ENCODE measurements at places on chromosomes 2 and 18.
A peak's percentile ranks its signal among the peaks of the same experiment; 100 is the strongest.

GRCh38 chr2:144509879-144510221 lies 10.1 kb downstream of the ZEB2 start:
- H3K36me3 ChIP-seq, result no peaks in the 10 kb centered on the region
- no peak for DNase-seq
- H3K27me3 ChIP-seq, result no peaks in the 10 kb centered on the region
- H3K27ac ChIP-seq, result peak overlapping the region; percentile 100

- no peak overlapping the region for H3K27ac ChIP-seq
- H3K4me3 ChIP-seq, result no peak overlapping the region
- no peak for DNase-seq
Measured at GRCh38 chr18:45916302-45916701, 50.8 kb downstream of the EPG5 start.

GRCh38 chr18:13626544-13626908 lies 99.8 kb downstream of the FAM210A start:
- no peak overlapping the region for H3K27ac ChIP-seq
- H3K27me3 ChIP-seq, result no peaks in the 10 kb centered on the region

- DNase-seq, result no peak
- no peak overlapping the region for H3K4me3 ChIP-seq
- H3K36me3 ChIP-seq, result no peaks in the 10 kb centered on the region
- no peaks in the 10 kb centered on the region for H3K4me1 ChIP-seq
- H3K27ac ChIP-seq, result no peak overlapping the region
Measured at GRCh38 chr2:164335128-164335527, 286.2 kb downstream of the GRB14 start.

DNA sequence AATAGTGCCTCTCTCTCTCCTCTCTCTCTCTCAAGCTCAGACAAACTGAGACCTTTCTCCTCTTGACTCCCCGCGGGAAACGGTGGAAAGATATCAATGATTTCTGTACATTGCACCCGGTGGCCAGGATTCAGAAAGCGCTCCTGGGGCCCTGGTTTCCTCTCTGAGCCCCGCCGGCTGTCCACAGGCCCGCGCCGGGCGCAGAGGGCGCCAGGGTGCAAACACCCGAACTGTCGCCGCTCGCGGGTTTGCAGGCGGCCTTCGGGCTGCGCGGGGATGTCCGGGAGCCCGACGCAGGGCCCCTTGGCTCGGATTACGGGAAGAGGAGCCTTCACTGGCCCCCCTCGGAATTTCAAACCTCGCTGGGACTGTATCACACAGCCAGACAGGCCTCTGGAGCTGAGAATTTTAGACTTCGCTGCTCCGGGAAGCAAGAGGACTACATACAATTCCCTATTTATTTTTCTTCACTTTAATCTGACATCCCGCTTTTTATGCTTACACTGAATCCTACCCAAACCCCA lies 5.2 kb upstream of the EN1 start:
- peaks cover 30% of the 10 kb centered on the region for H3K27me3 ChIP-seq
- H3K4me1 ChIP-seq, result peaks cover 19% of the 10 kb centered on the region
- H3K36me3 ChIP-seq, result no peaks in the 10 kb centered on the region
- no peak overlapping the region for H3K4me3 ChIP-seq

GRCh38 chr2:1754046-1754445 lies 9.7 kb upstream of the PXDN start:
- no peak overlapping the region for H3K27ac ChIP-seq
- H3K36me3 ChIP-seq, result no peaks in the 10 kb centered on the region
- H3K27me3 ChIP-seq, result no peaks in the 10 kb centered on the region
- DNase-seq, result peak; percentile 57
- no peaks in the 10 kb centered on the region for H3K4me1 ChIP-seq

- no peaks in the 10 kb centered on the region for H3K36me3 ChIP-seq
- H3K27me3 ChIP-seq, result no peaks in the 10 kb centered on the region
- no peak overlapping the region for H3K27ac ChIP-seq
- no peak for DNase-seq
Measured at GRCh38 chr18:42822711-42823110, 292.8 kb downstream of the RIT2 start.

DNA sequence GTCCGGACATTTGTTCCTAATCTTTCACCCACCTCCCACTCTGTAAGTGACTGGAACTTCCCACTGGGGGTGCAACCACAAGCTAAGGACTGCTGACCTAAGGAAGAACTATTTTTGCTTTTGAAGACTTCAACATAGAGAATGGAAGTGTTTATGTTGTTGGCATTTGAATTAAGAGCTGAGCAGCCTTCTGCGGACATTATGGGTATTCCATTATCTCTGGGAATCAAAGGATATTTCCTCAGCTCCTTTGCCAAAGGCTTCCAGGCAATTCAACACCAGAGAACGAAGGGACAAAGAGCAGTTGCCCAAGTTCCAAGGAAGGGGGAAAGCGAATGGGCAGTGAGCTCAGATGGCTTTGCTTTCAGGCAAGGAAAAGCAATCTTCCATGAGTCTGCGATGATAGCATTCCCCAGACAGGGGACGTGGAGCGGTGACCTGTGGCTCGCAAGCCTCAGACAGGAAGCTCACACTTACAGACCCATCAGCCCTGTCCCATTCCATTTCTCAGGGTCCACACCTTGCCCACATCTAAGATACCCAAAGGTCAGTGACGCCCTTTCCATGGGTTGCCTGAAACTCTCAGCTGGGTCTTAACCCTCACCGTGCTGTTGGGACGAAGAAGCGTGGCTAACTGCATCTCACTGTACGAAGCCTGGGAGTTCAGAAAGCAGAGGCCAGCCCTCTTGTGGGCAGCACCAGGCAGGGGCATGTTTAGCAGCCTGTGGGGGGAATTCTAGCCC lies 116.8 kb downstream of the COPS8 start:
- no peaks in the 10 kb centered on the region for H3K27me3 ChIP-seq
- no peak overlapping the region for H3K27ac ChIP-seq
- H3K36me3 ChIP-seq, result no peaks in the 10 kb centered on the region
- H3K4me3 ChIP-seq, result no peak overlapping the region

DNA sequence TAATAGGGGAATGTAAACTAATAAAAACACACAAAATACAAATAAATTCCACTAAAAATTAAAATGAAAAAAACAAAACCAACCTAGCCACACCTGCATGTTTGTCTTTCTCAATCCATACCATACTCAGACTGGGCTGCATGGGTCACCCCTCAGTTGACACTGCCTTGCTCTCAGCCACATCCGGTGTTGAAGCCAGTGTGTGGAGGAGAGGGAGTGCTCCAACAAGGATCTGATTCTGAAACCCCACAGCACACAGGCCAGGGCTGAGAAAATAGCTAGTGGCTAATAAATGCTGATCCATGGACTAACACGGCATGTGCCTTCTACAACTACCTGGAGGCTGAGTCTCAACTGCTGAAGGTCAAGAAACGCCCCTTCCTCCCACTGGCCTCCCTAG lies 13.7 kb downstream of the RND3 start:
- no peak overlapping the region for H3K4me3 ChIP-seq
- no peaks in the 10 kb centered on the region for H3K27me3 ChIP-seq
- peaks cover 5% of the 10 kb centered on the region for H3K4me1 ChIP-seq
- peak overlapping the region; percentile 48 for H3K27ac ChIP-seq

- no peaks in the 10 kb centered on the region for H3K27me3 ChIP-seq
- H3K4me3 ChIP-seq, result no peak overlapping the region
- H3K36me3 ChIP-seq, result no peaks in the 10 kb centered on the region
- H3K27ac ChIP-seq, result no peak overlapping the region
- no peaks in the 10 kb centered on the region for H3K4me1 ChIP-seq
- DNase-seq, result no peak
Measured at GRCh38 chr2:168090366-168091135, 156.8 kb downstream of the STK39 start.

GRCh38 chr2:164328310-164328709 lies 293.0 kb downstream of the GRB14 start:
- H3K4me3 ChIP-seq, result no peak overlapping the region
- no peaks in the 10 kb centered on the region for H3K4me1 ChIP-seq
- no peaks in the 10 kb centered on the region for H3K36me3 ChIP-seq
- no peaks in the 10 kb centered on the region for H3K27me3 ChIP-seq
- H3K27ac ChIP-seq, result no peak overlapping the region

Data from ascending aorta (tissue), 2 donors.